ENCODE measurements at places on chromosomes 4 and X. TPM values are rescaled to one million over a fixed set of nuclear protein-coding genes. Genes with fewer than 3 reads are reported as not detected.

GLRA2 gene
- total RNA-seq, result not detected

TRIML1 gene
- total RNA-seq, result not detected

PROM1 gene
- total RNA-seq, result not detected

AKAP14 gene
- total RNA-seq, result not detected

IL9R gene
- total RNA-seq, result not detected

TBCK gene
- 12.1 TPM for total RNA-seq

USP17L29 gene
- not detected for total RNA-seq

EGFL6 gene
- not detected for total RNA-seq

GABRB1 gene
- not detected for total RNA-seq

KLHL4 gene
- 1.4 TPM for total RNA-seq

SMIM31 gene
- not detected for total RNA-seq

RASGEF1B gene
- 0.53 TPM for total RNA-seq

LRIT3 gene
- total RNA-seq, result not detected

SMIM10 gene
- total RNA-seq, result 12.0 TPM

GPRIN3 gene
- not detected for total RNA-seq

FGF2 gene
- 48.5 TPM for total RNA-seq

POU3F4 gene
- total RNA-seq, result not detected

SPANXC gene
- total RNA-seq, result not detected

RTL5 gene
- total RNA-seq, result 0.03 TPM

TDO2 gene
- not detected for total RNA-seq

HPSE gene
- total RNA-seq, result not detected

TCEAL3 gene
- 1.0 TPM for total RNA-seq

MXRA5 gene
- total RNA-seq, result not detected

SPANXB1 gene
- not detected for total RNA-seq

CD38 gene
- total RNA-seq, result not detected

BBS12 gene
- 2.6 TPM for total RNA-seq

TEX13D gene
- total RNA-seq, result not detected

UGT2B17 gene
- total RNA-seq, result not detected

CXCL5 gene
- total RNA-seq, result 0.23 TPM

UGT2B10 gene
- not detected for total RNA-seq

H2BW2 gene
- total RNA-seq, result not detected

DMRTC1B gene
- total RNA-seq, result not detected

SYNPO2 gene
- 0.46 TPM for total RNA-seq

SH3BP2 gene
- total RNA-seq, result 9.0 TPM

KCNIP4 gene
- total RNA-seq, result not detected

C4orf36 gene
- total RNA-seq, result 0.32 TPM

SYN1 gene
- total RNA-seq, result 0.26 TPM

ZNF711 gene
- total RNA-seq, result not detected

THOC2 gene
- total RNA-seq, result 29.8 TPM

GLA gene
- 34.8 TPM for total RNA-seq

CDKL5 gene
- total RNA-seq, result not detected

FHIP1A gene
- 2.0 TPM for total RNA-seq

FAM184B gene
- total RNA-seq, result 0.10 TPM

Data from MG63 (cell line).